H54 (cell line): ENCODE measurements at places on chromosomes 6 and 20.

GRCh38 chr20:50271176-50271575 is 80.5 kb downstream of the CEBPB start:
- no peak for DNase-seq

- no peak for DNase-seq
Measured at GRCh38 chr6:6123803-6124202, 117.1 kb upstream of the NRN1 start.

- no peak for DNase-seq
Measured at GRCh38 chr20:34626992-34627391, 49.9 kb downstream of the PIGU start.

GRCh38 chr20:16437387-16437996 is 135.8 kb downstream of the KIF16B start:
- DNase-seq, result no peak

GRCh38 chr6:88919032-88919431 is 44.4 kb downstream of the RNGTT start:
- DNase-seq, result no peak

DNA sequence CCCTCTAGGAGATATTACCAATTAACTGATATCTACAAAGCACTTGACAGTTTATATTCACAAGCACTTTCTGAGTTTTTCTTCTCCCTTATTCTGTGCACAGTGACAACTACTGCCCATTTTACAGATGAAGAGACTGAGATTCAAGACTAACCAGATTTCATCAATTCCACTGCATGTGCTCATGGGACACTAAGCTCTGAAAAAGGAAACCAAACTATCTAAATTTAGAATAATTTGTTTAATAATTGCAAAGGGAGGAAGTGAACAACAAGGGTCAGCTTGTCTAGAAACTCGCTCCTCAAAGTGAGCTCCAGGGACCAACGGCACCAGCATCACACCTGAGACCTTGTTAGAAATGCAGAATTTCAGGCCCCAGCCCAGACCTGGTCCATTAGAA is 50.8 kb upstream of the MYLIP start:
- DNase-seq, result no peak

DNA sequence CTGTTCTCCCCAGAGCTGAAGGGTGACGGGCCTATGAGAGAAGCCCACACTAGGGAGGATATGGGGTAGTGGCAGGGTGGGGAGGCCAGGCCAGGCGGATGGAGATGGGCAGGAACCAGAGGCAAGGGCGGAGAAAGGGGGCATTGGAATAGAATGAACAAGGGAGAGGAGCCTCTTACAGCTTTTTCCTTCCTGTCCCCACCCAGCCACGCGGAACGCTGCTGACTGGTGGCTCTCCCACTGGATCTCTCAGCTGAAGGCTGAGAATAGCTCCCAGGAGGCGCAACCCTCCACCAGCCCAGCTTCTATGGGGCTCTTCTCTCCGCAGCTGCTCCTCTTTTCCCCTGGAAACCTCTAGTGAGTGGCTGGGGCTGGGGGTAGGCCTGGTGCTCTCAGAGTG is 10.8 kb downstream of the DLK2 start:
- no peak for DNase-seq

GRCh38 chr6:69116658-69117057 is 481.6 kb downstream of the ADGRB3 start:
- no peak for DNase-seq

DNA sequence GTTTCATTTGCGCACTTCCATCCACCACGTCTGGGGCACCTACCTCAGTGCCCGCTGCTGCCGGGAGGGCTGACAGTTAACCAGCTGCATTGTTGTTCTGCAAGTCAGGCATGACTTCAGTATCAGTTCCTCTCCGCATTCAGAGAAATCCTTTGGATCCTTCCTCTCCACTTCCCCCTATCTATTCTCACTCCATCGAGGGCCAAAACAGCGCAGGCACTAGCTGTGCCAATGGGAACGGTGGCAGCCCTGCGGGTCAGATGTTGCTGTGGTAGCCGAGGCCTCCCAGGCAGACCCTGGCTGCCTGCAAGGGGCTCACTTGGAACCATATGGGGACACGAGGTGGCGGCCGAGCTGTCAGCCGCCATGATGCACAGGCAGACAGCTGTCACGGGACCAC is 64.2 kb upstream of the INSM1 start:
- DNase-seq, result no peak

- DNase-seq, result no peak
Measured at GRCh38 chr6:36717871-36718540, 20.4 kb downstream of the RAB44 start.

GRCh38 chr6:29631860-29632731 is 887 bp downstream of the GABBR1 start:
- peak; percentile 47 for DNase-seq
